Cortex of kidney (tissue), 1 donor: ENCODE measurements at places on chromosomes 7 and 10.

- no peak for DNase-seq
These were observed 57.4 kb upstream of the ADO start for GRCh38 chr10:62746951-62747729.

DNA sequence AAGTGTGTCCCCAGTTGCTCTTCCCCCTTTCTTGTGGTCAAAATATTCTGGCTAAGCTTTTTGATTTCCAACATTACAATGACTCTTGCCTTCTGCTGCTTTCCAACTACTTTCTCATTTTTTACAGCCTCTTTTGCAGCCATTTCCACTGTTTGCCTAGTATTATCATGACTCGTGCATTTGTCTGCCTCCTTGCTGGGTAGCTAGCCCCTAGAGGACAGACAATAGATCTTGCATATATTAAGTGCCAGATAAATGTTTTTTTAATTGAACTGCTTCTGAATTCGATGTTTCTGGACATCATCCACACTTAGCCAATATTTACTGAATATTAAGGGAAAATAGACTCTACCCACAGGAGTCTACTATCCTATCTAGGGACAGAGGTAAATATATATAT is 124.5 kb downstream of the POU6F2 start:
- no peak for DNase-seq

- DNase-seq, result no peak
These were observed 772 bp downstream of the PRDX3 start for GRCh38 chr10:119177708-119178371.

DNA sequence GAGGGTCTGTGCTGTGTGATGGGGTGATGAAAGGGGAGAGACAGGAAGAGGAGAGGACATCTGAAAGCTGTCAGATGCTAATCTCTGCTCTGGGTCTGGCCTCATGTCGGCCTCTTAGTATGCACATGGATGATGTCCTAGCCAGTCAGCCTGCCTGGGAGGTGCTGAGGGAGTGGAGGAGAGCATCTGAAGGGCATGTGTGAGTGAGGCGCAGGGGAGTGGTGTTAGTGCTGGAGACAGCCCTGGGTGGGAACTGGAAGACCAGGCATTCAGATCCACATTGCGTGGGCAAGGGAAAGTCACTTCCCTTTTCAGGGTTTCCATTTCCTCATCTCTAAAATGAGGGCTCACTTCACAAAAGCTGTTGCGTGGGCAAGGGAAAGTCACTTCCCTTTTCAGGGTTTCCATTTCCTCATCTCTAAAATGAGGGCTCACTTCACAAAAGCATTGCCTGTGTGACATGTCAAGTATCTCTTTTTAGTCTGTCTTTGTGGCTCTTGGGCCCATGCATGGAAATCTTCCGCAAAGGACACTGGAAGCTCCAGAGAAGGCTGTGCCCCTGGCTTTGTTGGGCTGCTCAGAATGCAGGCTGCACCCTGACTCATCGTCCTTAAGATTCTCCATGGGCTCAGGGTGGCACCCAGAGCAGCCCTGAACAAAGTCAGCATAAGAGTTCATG is 10.0 kb downstream of the SFTPD start:
- no peak for DNase-seq

DNA sequence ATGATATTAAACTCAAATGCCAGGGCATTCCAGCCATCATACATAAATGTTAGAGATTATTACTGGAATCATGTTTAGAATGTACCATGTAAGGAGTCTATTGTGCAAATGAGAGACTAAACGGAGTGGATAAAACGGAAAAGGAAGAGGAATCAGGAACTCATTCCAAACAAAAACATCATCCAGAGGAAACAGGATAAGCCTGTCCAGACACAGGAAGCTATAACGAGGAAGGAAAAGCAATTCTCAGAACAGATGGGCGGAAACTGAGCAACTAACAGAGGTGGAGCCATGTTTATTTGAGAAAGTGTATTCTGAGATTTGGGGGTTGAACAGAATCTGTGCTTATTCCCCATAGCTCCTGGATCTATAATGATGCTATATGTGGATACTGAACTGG is 52.3 kb upstream of the TRIM24 start:
- DNase-seq, result no peak

DNA sequence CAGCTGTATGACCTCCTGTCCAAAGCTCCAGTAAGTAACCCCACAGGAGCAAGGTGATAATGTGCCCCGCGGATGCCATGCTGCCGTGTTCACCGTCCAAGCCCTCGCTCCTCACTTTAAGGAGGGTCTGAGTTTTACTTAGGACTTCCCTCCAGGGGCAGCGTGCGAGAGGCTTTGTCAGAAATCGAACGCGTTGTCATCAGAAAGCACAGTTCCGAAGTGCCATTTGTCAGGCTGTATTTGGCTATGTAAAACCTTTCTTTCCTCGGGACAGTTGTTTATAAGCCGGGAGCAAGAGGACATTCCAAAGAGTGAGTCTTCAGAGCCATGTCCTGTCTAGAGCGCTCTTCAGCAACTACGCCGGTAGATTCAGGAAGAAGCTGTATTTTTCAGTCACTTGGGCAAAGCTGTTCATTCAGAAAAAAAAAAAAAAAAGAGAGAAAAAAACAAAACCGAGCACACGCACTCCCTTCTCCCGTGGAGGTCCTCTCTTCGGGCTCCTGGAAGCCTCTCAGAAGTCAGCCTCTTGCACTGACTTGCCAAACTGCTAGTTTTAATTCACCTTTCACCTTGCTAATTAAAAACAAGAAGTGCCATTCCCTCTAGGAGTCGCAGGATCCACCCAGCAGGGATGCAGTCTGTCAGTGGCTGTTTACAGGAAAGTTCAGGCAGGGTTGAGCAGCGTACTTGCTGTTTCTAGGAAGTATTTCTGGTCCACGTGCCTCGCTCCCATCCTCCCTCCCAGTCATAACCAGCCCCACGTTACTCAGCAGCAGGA is at the start of gene SEMA3E:
Gene SEMA3E (minus strand): TSS at position 676 of the 778 bp plus-strand sequence.
- no peak for DNase-seq

GRCh38 chr7:105693576-105693975 is 112.3 kb upstream of the EFCAB10 start:
- no peak for DNase-seq

- no peak for DNase-seq
These were observed 6.2 kb upstream of the TMEM273 start for GRCh38 chr10:49194212-49194920.

DNA sequence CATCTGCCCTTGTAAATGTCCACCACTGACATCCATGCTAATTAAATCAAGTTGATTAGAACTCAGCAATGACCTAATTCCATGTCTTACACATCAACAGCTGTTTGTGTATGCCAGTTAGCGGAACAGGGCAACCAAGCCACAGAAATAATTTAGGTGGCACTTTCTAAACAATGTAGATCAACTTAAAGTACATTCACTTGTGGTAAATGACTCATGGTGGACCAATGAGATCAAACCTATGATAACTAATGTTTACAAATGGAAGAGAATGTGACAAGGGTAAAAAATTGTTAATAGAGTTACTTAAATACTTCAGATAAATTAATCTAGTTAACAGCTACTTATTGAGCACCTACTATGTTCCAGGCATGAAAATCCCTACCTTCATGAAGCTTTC is 63.1 kb upstream of the ICA1 start:
- DNase-seq, result no peak

DNA sequence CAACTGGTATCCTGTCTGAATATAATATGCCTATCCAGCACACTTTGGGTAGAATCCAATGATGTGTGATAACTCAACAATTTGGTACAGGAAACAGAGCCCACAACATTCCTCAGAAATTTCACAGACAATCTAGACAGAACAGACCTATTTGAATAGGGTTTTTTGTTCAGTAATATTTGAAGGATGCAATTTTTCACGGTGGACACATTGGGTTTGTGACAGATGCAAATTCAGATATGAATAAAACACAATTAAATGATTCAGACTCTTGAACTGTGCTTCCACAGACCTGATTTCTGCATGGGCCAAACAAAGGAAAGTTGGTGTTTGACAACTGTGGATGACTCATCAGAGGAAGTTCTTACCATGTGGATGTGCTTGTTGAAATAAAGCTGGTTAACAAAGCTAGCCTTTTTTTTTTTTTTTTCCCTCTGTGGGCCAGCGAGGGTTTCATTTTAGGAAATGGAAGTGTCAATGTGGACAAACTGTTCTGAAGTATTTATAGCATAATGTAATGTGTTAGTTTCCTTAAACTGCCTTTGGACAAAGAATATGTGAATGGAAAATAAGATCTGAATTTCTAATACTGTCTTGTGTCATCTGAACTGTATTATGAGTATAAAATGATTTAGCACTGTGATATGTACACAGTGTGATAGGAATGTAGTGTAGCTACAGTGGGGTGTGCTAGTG is 43.2 kb upstream of the FAM133B start:
- DNase-seq, result no peak

DNA sequence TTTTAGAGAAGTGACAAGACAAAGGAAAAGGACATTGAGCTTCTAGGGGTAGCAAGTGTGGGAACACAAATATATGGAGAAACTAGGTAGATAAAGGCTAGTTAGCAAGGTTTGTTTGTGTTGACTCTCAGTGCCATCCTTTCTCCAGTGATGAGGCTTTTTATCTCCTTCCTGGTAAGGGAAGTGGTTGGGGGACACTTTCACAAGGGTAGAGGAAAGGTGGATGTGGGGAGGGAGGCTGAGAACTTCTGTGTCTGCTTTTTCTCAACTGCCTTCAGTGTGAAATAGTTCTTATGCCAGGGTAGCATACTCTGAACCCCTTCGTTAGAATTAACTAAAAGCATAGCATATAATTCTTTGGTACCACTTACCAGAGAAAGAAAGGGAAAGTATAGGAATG is 93.0 kb upstream of the STRIP2 start:
- no peak for DNase-seq

- DNase-seq, result no peak
These were observed 183.8 kb downstream of the SKAP2 start for GRCh38 chr7:26680587-26680986.

GRCh38 chr10:91875156-91875555 is 34.1 kb downstream of the FGFBP3 start:
- no peak for DNase-seq
